ENCODE measurements at places on chromosomes 3 and 15.

GRCh38 chr3:171972871-171973348 lies 66.5 kb upstream of the FNDC3B start:
- DNase-seq: no peak

GRCh38 chr15:34861214-34861613 lies 65.9 kb upstream of the ACTC1 start:
- DNase-seq: no peak

DNA sequence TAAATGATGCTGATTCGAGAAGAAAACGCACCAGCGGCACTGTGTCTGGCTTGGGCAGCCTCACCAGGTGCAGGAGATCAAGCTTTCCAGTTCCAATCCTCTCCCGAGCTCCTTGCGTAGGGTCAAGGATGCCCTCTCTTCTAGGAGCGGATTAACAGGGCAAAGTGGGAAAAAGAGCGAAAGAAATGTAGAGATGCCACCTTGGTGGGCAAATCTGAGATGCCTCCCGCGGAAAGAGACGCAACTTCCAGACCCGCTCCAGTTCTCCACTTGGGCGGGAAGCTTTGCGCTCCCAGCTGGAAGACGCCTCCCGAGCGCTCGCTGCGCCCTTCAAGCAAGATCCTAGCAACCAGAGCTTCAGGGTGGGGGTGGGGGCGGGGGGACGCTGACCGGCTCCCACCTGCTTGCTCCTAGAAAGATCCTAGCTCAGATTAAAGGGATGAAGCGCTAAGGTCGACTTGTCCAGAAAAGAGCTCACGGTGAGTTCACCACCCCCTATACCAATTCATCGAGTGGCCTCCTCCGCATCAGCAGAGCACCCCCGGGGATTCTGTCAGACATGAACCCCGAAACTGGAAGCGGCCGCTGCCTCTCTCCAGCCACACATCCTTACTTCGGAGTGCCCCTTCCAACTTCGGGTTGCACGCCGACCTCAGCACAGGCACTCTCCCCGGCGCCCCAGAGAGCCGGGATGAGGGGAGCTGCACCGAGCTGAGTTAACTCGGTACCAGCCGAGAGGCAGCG lies 769 bp downstream of the TAFA4 start:
- no peak for DNase-seq

- no peak for DNase-seq
Observed at GRCh38 chr3:184592371-184593219, 31.0 kb downstream of the EPHB3 start.

- DNase-seq: no peak
Observed at GRCh38 chr3:99969136-99969535, 145.2 kb downstream of the FILIP1L start.

DNA sequence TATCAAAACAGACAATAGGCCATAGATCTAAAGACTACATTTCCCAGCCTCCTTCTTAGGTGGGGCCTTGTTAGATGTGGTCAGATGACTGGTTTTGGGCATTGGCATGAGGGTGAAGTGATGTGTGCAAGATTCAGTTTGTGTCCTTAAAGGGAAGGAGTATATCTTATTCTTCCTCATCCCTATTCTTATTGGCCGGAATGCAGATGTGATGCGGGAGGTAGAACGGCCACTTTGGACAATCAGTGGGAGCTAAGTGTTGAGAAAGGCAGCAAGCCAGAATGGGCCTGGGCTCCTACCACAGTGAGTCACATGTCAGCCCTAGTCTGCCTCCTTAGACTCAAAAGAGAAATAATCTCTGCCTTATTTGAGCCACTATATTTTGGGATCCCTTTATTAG lies 89.8 kb upstream of the MEX3B start:
- DNase-seq: peak; percentile 31

- DNase-seq: no peak
Observed at GRCh38 chr3:37542331-37542730, 319.3 kb upstream of the CTDSPL start.

DNA sequence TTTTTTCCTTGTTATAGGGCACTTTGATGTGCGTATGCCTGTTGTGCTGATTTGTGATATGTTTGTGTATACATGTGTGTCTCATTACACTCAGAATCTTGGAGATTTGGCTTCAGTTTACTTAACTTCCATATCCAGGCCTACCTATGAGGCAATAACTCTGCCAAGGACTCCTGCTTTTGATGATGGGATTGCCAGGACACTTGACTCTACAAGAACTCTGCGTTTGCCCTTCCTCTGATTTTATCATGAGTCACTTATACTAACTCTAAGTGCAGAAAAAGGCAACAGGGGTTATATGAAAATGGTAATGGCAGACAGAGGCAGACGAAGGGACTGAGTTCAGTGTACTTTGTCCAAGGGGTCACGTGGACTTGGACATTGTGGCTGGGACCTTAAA lies 33.6 kb downstream of the MCTP2 start:
- no peak for DNase-seq

GRCh38 chr3:52317208-52318000 lies 1.3 kb downstream of the DNAH1 start:
- DNase-seq: peak; percentile 47

GRCh38 chr3:130894986-130895280 lies 1.0 kb downstream of the ATP2C1 start:
- DNase-seq: no peak

- DNase-seq: no peak
Observed at GRCh38 chr15:65245096-65245856, 34.0 kb upstream of the CILP start.

- DNase-seq: peak; percentile 26
Observed at GRCh38 chr3:124584552-124585391, 145.5 kb upstream of the UMPS start.

DNA sequence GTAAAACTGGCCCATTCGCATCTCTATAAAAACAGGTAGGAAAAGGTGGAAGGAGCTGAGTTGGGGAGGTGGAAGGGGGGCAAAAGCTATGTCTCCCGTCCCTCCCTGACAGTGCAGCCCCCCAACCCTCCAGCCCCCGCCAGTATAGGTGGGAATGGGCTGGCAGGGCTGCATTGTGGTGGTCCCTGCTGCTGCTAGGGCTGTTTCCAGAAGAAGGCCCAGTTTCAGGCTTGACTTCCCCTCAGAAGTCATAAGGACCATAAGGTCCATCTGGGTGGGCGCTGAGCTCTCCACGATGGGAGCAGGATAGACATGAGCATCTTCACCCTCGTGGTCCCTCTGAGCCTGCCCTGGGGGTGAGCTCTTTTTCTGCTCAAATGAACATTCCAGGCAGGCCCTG lies 44.2 kb downstream of the APBA2 start:
- no peak for DNase-seq

GRCh38 chr3:196288141-196288460 lies 575 bp upstream of the PCYT1A start:
- no peak for DNase-seq

- no peak for DNase-seq
Observed at GRCh38 chr3:152470893-152471292, 202.2 kb downstream of the MBNL1 start.

DNA sequence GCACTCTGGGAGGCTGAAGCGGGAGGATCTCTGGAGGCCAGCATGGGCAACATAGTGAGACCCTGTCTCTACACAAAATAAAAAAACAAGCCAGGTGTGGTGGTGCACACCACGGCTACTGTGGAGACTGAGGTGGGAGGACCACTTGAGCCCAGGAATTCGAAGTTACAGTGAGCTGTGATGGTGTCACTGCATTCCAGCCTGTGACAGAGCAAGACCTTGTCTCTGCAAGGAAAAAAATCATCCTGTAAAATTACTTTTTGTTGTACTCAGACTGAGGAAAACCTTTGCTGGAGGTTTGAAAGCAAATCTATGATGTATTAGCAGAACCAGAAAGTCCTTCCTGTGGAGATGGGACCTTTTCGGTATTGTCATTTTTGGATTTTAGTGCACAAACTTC lies 63.3 kb downstream of the ATP1B3 start:
- no peak for DNase-seq

- DNase-seq: peak; percentile 25
Observed at GRCh38 chr15:64552281-64552948, 92.0 kb downstream of the ZNF609 start.

GRCh38 chr3:151635905-151636304 lies 97.8 kb upstream of the AADACL2 start:
- no peak for DNase-seq

DNA sequence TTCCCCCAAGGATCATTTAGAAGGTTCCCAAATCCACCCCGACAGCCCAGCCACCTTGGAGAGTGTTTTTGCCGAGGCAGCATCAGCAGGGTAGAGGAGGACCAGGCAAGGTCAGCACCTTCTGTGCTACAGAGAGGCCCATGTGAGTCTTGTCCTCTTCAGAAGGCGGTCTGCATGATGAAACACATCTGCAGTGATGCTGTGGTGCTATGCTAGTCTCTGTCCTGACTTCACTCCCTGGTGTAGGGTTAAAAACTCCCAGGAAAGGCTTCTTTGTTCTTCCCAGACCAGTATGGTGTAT lies 87.9 kb downstream of the ITPR1 start:
- DNase-seq: no peak

DNA sequence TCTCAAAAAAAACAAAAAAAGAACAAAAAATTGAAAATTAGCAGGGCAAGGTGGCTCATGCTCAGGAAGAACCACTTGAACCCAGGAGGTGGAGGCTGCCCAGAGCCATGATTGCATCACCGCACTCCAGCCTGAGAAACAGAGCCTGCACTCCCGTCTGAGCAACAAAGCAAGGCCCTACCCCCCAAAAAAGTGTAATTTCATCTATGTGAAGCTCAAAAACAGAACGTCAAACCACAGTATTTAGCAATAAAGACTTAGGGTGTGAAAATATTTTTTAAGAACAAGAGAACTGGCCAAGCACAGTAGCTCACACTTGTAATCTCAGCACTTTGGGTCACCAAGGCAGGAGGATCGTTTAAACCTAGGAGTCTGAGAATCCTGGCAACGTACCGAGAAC lies 38.2 kb downstream of the STAG1 start:
- no peak for DNase-seq

GRCh38 chr3:102301155-102301880 lies 133.5 kb upstream of the ZPLD1 start:
- no peak for DNase-seq

GRCh38 chr3:171346582-171347300 lies 113.5 kb downstream of the TNIK start:
- DNase-seq: peak; percentile 12

DNA sequence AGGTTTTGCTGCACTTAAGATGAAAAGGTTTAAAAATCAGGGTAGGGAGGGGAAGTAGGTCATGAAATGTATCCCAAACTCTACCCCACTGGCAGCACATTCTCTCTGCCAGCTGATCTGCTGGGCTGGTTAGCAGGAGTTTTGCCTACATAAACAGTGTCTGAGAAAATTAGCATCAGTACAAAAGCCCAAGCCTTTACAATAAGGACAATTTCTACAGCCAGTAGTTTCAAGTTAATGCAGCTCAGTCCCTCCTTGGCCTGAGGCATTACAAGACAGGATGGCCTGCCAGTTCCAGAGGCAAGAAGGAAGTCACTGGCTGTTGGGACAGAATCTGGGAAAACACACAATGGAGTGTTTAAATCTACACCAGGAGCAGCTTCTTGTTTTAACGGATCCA lies 32.8 kb downstream of the NCEH1 start:
- DNase-seq: no peak

GRCh38 chr3:149333176-149333859 lies at the start of gene TM4SF18:
TSS of gene TM4SF18 (minus strand) at chr3:149333636. CDS start at chr3:149333382, 254 bp downstream.
- DNase-seq: no peak

Data from kidney glomerular epithelial cell (primary cell).